ENCODE measurements at places on chromosomes 13 and 19.

DNA sequence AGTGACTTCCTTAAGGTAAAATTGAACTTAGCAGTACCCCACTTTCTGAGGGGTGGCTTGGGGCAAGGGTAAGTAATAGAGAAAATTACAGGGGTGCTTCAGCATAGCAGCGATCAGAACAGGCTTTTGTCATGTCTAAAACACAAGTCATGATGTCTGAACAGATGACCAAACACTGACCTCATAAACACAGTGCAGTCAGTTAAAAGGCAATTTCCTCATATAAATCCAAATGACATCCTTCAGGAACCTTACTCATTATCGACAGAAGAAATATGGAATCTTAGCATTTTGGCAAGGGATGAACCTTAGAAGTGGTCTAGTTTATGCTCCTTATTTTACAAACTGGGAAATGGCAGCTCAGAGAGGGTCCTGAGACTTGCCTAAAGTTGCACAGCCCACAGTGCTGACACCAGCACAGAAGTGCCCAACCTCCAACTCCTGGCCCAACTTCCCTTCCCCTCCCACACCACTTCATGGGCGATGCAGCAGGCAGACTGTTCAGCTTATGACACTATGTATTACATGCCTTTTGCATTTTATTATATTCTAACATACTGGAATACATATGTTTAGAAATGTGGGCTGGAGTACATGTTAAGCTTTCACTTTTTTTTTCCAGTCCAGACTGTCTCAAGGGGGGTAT is 3.6 kb downstream of the GJA3 start:
- no peak for DNase-seq

- DNase-seq, result no peak
Observed at GRCh38 chr19:55495646-55496349, 7.6 kb downstream of the SSC5D start.

DNA sequence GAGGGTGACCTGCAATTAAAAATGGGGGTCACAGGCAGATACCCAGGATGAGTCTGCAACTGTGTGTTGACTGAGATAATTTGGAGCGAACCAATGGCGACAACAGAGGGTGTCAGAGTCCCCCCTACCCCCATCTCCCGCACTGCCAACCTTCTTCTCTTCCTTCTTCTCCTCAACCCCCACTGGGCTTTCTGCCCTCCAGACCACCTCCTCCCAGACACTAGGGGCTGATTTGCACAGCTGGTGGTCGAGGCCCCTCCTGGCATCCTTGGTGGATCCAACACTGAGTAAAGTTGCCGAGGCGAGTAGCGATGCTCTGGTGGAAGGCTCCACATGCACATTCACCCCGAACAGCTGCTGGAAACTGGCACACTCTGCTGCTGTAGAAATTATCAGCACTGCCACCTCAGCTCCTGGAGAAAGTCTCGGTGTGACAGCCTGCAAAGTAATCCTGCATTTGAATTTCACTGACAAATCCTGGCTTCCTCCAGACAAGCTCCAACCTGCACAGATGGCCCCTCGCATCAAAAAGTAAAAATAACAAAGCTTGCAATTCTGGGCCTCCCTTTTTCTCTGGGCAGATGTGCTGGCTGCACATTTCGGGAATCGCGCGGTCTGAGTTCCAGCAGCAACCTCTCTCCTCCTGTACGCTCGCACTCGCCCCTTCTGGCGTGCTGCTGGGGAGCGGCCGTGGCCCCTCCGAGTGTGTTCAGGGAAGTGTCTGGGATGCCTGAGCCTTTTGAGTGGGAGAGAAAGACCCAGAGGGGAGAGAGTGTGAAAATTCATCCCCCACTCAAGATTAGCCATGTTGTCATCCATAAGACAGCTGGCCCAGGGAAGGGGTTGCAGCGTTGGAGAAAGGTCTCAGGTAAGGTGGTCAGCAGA is 28.5 kb downstream of the CCNE1 start:
- DNase-seq, result no peak

GRCh38 chr19:33143897-33144405 is 12.0 kb downstream of the WDR88 start:
- peak; percentile 39 for DNase-seq

- DNase-seq, result no peak
Observed at GRCh38 chr13:72062566-72062965, 195.6 kb upstream of the DACH1 start.

GRCh38 chr13:20704459-20705069 is 1.1 kb downstream of the IL17D start:
- no peak for DNase-seq

DNA sequence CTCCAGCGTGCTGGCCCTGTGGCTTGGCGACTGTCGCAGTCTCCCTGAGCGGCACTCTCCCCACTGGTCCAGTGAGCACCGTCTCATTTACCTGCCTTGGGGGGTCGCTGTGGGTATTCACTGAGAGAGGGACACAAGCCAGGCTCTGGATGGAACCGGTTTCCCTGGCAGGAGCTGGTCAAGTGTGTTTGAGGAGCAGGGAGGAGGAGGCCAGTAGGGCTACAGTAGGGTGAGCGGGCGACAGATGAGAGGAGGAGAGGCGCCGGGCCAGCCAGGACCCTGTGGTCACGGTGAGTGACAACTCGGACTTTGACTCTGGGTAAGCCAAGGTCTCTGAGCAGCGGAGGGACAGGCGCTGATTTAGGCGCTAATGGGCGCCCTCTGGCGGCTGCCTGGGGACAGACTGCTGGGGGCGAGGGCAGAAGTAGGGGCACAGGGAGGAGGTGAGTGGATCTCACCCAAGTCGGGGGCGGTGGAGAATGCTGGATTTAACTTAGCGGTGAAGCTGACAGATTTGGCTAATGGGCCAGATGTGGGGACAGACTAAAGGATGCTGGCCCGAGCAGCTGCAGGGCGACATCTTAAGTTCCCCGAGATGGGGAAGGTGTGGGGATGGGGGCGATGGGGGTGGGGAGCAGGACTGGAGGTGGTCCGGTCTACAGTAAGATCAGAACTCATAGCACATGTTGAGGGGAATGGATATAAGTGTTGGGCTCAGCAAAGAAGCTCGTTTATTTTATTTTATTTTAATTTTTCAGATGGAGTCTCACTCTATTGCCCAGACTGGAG is 4.7 kb upstream of the PRMT1 start:
- peak; percentile 51 for DNase-seq

- DNase-seq, result no peak
Observed at GRCh38 chr19:48887861-48888612, 10.5 kb downstream of the TULP2 start.

DNA sequence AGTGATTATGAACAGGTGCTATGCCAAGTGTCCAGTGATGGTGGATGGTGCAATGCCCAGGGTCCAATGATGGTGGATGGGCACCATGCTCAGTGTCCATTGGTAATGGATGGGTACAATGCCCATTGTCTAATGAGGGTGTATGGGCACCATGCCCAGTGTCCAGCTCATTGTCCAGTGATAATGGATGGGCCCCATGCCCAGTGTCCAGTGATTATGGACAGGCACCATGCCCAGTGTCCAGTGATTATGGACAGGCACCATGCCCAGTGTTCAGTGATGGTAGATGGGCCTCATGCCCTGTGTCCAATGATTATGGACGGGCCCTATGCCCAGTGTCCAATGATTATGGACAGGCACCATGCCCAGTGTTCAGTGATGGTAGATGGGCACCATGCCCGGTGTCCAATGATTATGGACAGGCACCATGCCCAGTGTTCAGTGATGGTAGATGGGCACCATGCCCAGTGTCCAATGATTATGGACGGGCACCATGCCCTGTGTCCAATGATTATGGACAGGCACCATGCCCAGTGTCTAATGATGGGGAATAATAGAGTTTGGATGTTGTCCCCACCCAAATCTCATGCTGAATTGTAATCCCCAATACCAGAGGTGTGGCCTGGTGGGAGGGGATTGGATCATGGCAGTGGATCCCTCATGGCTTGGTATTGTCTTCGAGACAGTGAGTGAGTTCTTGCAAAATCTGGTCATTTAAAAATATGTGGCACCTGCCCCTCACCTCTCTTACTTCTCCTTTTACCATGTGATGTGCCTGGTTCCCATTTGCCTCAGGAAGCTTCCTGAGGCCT is 87.8 kb downstream of the ANKRD10 start:
- DNase-seq, result no peak

DNA sequence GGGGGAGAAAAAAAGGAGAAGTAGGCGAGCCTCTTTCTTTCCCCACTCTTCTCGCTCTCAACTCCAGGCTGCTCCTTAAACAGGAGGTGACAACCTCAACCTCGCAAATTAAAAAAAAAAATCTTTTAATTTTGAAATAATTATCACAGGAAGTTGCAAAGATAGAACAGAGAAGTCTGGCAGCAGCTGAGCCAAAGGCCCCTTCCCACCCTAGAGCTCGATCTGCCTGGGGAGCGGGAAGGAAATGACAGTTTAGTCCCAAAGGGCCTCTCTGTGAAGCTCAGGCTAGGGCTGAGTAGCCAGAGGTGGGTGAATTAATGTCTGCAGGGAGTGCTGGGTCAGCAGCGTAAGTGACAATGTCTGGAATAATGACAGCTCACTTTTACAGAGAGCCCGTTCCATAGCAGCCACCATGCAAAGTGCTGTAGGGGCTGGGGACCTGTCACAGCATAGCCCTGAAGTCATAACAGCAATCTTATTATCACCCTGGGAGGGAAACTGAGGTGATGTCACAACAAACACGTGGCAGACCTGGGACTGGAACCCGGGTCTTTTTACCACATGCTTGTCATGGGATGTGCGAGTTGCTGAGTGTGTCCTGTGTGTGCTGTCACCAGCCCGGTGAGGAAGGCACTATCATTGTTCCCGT is 8.8 kb upstream of the CD22 start:
- DNase-seq, result peak; percentile 78

- DNase-seq, result no peak
Observed at GRCh38 chr19:11856596-11857250, 8.2 kb downstream of the ZNF439 start.

- DNase-seq, result no peak
Observed at GRCh38 chr13:68908879-68909278, 1198.7 kb upstream of the ATXN8OS start.

DNA sequence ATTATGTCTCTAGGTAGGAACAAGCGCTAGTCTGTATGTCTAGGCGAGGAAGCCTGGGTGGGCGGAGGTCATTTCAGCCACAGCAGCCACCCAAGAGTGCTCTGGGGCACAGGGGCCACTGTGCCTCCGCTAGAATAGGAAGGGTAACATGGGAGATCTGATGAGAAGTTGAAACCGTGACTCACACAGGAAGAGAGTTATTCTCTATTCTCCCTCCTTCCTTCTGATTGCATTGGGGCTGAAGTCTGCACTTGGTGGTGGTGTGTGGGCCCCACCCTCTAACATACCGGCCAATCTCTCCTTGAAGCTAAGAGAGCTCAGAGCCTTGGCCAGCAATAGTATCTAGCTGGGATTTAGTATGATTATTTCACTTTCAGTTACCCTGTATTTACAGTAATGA is 20.3 kb upstream of the GGACT start:
- DNase-seq, result no peak
